ENCODE measurements at places on chromosomes 2 and 18.
A peak's percentile ranks its signal among the peaks of the same experiment; 100 is the strongest.

- no peak for DNase-seq
These were observed 2.0 kb upstream of the FAM117B start for GRCh38 chr2:202632682-202633290.

DNA sequence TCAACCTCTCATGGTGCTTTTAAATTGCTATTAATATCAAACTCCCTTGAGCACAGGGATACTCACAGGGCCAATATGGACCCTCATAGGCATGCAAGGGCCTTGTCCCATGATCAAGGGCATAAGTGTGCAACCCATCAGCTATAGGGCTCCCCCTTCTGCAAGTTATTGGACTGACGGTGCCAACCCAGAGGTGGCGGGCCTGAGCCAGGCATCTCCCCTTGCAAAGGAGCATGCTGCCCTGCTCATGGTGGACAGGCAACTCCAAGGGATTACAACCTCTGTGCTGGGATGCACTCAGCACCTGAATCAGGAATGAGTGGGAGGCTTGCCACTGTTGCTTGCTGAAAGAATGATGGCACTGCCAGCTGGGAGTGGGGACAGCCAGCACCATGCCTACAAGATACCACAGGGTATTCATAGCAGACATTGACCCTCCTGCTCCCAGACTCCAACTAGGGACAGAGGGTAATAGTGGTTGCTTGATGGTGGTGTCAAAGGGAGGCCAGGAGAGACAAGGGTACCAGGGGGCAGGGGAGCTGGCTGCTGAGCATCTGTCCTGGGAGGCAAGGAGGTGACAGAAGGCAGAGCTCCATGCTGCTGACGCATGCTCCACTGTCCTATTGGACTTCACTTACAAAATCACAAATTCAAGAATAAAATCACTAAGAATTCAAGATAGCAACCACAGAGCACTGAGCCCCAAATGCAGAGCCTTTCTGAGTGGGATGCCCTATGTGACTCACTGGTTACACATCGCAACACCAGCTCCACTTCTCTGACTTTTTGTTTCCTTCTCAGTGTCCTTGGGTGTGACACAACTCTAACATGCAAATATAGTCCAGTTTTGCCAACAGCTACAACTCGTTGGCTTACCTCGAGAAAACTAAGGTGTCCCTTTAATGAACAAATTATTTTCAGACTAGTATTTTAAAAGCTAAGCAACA lies 157.1 kb upstream of the CCDC150 start:
- no peak for DNase-seq

DNA sequence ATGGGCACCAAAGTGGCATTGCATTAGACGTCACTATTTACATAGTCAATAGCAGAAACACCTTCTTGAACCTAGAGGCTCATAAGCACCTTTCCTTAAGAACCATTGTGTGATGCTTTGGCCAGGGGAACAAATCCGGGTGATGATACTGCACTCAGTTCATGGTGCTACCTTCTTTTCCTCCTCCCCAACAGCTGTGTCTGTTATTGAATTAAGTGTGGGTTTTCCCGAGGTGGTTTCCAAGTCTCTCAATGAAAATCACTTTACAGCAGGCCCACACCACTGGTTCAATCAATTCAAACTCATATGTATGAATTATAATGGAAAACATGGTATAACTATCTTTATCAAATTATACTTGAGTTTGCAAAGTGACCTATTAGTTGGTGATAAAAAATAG lies 9.3 kb upstream of the EFEMP1 start:
- no peak for DNase-seq

- no peak for DNase-seq
These were observed 186.6 kb downstream of the NRP2 start for GRCh38 chr2:205868773-205869333.

- DNase-seq, result no peak
These were observed 394.9 kb upstream of the ZEB2 start for GRCh38 chr2:144914622-144915318.

GRCh38 chr18:61908661-61909060 lies 15.9 kb upstream of the RNF152 start:
- DNase-seq, result no peak

DNA sequence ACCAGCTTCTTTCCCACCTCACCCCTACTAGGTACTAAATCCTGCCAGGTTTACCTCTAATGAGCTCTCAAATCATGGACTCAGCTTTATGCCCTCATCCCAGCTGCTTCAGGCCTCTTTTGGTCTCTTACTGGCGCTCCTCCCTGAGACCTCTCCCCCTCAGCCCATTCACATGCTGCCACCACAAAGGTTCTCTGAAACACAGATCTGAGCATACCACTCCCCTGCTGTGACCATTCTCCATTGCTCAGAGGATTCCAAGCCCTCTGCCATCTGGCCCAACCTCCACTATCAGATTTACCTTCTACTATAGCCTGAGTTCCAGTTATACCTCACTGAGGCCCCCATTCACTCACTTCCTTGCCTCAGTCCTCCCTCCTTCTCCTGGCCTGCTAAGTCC lies 174.8 kb downstream of the ANKRD44 start:
- DNase-seq, result no peak

DNA sequence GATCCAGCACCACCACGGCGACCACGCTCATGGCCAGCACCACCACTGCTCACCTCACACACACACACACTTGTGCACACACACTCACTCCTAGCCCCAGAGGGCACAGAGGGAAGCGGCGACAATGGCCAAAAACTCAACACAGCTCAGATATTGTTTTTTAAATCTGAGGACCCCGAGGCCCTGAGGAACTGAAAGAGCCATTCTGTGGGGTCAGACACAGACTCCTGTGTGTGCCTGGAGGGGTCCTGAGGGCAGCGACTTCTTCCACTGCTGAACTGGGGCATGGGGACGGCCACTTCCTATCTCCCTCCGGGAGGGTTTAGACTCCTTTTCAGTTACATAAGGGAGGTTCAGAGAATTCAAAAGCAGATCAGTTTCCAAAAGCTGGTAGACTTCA lies 116.6 kb upstream of the PXDN start:
- no peak for DNase-seq

- DNase-seq, result no peak
These were observed 479 bp downstream of the GPATCH11 start for GRCh38 chr2:37084797-37085196.

- DNase-seq, result peak; percentile 79
These were observed 11.9 kb upstream of the IGFBP2 start for GRCh38 chr2:216621292-216621691.

DNA sequence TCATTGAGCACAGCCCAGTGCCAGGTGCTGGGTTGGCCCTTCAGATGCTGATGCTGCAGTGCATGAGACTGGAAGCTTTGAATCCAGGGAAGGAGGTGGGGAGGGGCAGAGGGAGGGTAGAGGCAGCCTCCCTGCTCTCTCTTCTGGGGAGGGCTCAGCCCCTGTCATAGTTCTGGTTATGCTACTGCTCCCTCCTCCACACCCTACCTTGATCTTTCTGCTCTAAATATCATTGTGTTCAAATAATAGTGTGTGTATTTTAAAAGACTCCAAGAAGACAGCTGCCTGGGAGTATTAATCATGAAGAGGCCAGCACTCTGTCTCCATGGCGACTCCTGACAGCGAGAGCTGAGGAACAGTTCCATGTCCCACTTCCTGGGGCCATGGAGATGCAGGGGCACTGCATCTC lies 3.8 kb upstream of the EGR4 start:
- DNase-seq, result peak; percentile 44

GRCh38 chr18:8951491-8951890 lies 151.0 kb upstream of the NDUFV2 start:
- peak; percentile 3 for DNase-seq

DNA sequence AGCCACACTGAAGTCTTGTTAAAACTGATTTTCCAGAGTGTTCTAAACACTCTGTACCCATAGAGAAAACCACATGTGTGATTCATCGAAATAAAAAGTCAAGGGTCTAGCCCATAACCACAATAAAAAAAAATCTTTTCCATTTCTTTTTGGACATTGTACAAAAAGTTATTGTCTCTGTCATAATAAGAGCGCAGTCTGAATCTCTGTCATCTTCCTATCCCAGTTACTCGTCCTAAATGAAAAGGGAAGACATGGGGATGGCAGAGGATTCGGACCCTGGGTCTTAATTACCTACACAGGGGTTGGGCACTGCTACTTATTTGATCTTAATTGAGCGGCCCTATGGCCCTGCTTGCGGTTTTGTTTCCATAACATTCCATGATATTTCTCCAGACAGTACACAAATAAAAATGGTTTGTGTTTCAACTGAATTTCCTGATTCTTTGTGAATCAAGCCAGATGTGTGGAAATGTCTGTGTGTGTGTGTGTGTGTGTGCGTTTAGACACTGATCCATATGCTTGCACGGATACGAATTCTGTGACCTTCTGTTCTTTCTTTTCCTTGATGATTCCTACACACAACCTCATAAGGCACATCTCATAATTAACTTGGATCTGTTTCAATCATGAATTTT lies 133.4 kb upstream of the SPATS2L start:
- DNase-seq, result no peak

DNA sequence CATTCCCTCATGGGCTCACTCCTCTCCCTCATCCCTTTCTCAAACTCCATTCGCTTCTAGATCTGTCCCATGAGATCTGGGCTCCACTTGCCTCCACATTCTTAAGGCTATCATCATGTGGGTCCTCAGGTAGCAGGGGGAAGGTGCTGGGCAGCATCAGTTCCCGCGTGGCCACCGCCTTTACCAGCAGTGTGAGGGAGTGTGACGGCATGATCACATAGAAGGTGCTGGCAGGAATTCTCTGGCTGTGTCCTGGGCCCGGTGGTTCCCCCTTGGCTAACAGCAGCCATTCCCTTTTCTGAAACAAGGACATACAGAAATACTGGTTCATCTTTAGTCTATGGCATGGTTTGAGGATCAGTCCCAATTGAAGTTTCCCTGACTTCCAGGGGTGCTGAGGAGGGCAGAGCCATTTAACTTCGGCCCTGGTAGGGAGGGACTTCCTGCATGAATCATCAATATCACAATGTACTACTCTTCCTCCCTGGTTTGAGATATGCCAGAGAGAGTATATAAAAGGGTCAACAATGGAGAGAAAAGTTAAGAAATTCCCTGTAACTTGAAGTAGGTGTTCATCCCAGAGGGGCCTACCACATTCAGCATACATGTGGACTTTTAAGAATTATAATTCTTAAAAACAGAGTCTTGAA lies 7.7 kb downstream of the DOK1 start:
- DNase-seq, result no peak

GRCh38 chr2:141534666-141535362 lies 596.0 kb downstream of the LRP1B start:
- DNase-seq, result no peak

DNA sequence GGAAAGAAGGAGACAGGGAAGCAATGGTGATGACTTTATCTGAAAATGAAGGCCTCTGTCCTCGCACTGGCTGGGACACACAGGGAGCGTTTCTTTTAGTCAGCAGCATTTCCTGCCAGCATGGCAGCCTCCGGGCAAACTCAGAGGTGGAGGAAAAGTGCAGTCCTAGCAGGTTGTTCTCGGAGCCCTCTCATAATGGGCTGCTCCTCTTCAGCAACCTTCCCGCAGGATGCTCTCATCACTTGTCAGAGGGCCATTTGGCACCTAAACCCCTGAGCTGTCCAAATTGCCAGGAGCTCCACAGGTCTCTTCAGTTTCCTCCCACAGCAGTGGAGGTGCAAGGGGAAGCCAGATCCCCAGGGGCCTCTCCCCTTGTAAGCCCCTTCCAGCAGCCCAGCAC lies 6.2 kb downstream of the STK39 start:
- DNase-seq, result peak; percentile 19

- no peak for DNase-seq
These were observed 85.5 kb upstream of the DTNA start for GRCh38 chr18:34624551-34624950.

- DNase-seq, result no peak
These were observed 42.5 kb upstream of the LCLAT1 start for GRCh38 chr2:30404319-30405259.

- DNase-seq, result no peak
These were observed 2.4 kb upstream of the MFF start for GRCh38 chr2:227322530-227323205.

GRCh38 chr2:158914066-158914465 lies 54.4 kb upstream of the TANC1 start:
- no peak for DNase-seq

- DNase-seq, result no peak
These were observed 64.9 kb downstream of the ACTR2 start for GRCh38 chr2:65292461-65293011.

- no peak for DNase-seq
These were observed 223.6 kb upstream of the GULP1 start for GRCh38 chr2:188068093-188068492.

DNA sequence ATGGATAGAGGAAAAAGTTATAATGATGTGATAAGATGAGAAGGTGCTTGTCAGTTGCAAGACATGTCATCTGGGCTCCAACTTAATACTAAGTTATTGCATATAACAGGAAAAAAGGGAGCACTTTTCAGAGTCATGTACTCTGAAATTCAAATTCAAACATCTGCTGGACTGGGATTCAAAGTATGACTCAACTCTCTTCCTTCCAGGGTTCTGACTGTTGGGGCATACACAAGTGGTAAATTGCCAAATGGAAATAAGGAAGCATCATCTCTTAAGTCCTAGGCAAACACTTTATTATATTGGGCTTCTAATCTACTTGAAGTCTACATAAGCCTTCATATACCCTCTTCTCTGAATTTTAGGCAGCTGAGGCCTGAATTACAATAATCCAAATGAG lies 44.9 kb downstream of the ZBTB14 start:
- DNase-seq, result no peak

- DNase-seq, result no peak
These were observed 44.3 kb downstream of the CCDC148 start for GRCh38 chr2:158412206-158412605.

DNA sequence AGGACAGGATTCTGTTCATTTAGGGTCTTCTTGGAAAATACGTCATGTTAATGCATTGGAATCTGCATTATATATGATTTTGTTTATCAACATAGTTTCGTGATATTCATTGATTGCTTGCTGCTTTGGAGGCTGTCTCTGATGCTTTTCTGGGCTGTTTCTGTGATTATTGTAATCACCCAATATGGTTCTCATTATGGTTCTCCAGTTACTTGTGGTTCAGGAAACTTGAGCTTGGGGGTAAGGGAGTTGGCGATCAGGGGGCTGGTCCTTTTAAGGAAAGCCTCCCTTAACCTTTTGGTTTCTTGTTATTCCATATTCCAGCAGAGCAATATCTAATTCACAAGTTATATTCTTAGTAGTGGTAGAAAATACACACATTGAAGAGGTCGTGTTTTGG lies 17.4 kb upstream of the STON1 start:
- DNase-seq, result no peak

DNA sequence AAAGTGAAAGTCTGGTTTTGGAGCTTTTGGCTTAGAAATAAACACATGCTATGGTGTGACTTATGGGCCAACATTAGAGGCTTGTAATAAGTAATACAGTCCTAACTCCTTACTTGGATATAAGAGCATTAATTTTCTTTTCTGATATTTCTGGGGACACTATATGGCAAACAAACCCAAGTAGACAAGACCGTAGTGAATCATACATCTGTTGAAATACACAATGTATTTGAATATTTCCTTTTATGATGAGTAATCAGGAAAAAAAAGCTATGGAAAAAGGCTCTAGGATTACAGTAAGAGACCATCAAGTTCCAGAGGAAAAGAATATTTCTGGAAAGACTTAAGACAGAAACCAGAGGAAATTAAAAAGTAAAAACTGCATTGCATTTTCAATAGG lies 146.0 kb upstream of the CYP26B1 start:
- DNase-seq, result no peak
